ENCODE measurements at places on chromosomes 5 and 9.

GRCh38 chr5:71887680-71888079 is 168.6 kb downstream of the CARTPT start:
- peak; percentile 82 for DNase-seq

GRCh38 chr5:109164001-109164400 is 245.8 kb downstream of the PJA2 start:
- no peak for DNase-seq

GRCh38 chr9:135290086-135290485 is 189.5 kb upstream of the PPP1R26 start:
- DNase-seq, result no peak

DNA sequence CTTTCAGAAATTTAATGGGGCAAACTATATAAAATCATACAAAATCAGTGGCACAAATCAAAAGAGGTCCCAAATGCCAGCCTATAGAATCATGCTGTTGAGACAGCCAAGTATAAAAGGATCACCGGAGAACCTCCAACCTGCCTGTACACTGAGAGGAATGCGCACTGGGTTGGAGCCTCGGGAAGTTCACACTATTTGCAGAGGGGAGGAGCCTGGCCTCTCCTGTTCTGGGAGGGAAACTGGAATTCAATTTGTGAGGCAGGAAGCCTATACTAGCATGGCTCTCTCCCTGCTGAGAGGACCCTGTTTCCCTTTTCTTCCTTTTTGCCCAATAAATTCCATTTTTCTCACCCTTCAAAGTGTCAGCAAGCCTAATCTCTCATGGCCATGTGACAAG is 406.0 kb downstream of the HINT1 start:
- no peak for DNase-seq

GRCh38 chr9:89978185-89978584 is 373.4 kb downstream of the GADD45G start:
- no peak for DNase-seq

GRCh38 chr5:88890070-88890781 is 7.2 kb upstream of the MEF2C start:
- DNase-seq, result no peak

DNA sequence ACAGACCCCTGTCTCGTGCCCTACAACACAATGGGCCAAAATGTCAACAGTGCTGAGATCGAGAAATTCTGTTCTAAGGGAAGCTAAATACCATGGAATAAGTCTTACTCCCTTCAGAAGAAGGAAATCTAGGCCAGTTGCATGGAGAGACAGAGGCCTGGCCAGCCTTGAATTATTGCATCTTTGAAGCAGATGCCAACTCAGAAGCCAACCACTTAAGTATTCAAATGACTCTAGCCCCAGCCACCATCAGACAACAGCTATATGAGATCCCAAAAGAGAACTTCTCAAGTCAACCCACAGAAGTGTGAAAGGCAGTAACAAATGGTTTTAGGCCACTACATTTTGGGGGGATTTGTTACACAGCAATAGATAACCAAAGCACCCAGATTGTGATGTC is 180.1 kb downstream of the ACTL7B start:
- no peak for DNase-seq

DNA sequence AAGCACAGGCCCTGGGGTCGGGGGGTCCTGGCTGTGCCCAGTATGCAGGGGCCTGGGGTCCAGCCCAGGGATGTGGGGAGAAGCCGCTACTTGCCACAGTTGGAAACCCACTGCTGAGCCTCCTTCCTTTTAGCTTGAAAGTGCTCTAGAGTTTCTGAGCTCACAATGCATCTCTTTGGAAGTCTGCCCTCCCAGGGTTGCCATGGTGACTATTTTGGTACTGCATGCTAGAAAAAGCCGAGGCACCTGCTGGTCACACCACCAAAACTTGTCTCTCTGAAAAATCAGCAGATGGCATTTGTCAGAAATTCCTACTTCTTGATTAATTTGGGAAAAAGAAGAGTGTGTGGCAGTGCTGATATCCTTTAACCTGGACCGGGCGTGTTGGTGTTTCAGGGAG is 151.8 kb downstream of the SEC61B start:
- DNase-seq, result no peak

DNA sequence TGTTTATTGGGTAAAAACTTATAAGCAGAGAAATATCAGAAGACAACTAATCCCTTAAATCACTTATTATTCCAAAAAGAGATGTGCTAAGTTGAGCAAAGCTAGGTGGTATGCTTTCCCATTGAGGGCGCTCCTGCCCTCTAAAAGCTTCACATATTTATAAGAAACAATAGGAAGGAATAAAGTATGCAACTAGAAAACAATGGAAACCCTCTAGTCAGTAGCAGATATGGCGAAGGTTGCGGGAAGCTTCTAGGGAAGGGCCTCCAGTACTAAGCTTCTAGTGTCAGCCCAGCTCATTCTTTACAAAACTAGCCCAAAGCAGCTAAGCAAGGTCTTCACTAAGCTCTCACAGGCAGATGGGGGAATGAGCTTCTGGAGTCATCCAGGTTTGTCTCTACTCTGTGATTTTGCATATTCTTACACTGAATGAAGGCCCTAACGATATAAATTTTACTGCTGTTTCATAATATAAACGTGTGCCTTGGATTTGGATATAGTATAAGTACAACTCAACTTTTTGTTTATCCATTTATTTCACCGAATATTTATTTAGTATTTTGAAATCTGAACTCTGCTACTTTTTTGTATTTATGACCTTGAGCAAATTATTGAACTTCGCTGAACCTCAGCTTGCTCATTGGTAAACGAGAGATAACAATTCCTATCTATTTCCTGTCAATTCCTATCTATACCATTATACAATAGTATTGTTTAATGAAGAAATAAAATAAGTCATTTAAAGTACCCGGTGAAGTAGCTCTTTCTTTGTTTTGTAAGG is 571.4 kb downstream of the ELAVL2 start:
- DNase-seq, result no peak

GRCh38 chr5:150112201-150113046 is 26.1 kb upstream of the CSF1R start:
- peak; percentile 56 for DNase-seq

GRCh38 chr9:114117996-114118830 is 19.1 kb upstream of the KIF12 start:
- DNase-seq, result no peak

- DNase-seq, result no peak
These were observed 119.8 kb downstream of the SSBP2 start for GRCh38 chr5:81631124-81631523.

GRCh38 chr5:126562823-126563222 is 32.2 kb downstream of the ALDH7A1 start:
- no peak for DNase-seq

GRCh38 chr5:80715887-80716286 is 61.1 kb upstream of the DHFR start:
- DNase-seq, result no peak

DNA sequence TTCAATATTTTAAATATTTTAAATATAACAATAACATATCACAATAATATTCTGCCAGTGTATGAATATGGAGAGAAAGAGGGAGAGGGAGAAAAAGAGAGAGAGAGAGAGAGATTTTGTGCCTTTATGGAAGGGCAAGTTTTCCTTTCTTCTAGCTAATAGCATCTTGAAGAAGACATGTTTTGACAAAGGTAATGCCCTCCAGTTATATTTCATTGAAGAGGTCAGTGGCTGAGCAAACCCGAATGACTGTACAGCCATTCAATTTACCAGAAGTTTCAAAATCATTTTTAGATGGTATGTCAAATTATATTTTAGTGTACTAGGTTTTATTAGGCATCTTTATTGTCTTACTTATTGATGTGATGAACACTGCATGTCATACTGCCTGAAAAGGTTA is 139.3 kb downstream of the EMB start:
- no peak for DNase-seq

DNA sequence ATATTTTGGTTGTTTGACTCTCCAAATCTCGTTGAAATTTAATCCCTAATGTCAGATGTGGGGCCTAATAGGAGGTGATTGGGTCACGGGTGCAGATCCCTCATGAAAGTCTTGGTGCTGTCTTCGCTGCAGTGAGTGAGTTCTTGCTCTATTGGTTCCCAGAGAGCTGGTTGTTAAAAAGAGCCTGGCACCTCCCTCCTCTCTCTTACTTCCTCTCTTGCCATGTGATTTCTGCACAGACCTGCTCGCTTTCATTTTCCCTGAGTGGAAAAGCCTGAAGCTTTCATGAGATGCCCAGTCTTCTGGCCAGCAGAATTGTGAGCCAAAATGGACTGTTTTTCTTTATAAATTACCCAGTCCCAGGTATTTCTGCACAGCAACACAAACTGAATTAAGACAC is 221.6 kb downstream of the MAT2B start:
- no peak for DNase-seq

GRCh38 chr5:73297430-73297829 is 124.4 kb downstream of the TMEM174 start:
- no peak for DNase-seq

- DNase-seq, result no peak
These were observed 597.3 kb upstream of the DAB2 start for GRCh38 chr5:40022057-40022456.

DNA sequence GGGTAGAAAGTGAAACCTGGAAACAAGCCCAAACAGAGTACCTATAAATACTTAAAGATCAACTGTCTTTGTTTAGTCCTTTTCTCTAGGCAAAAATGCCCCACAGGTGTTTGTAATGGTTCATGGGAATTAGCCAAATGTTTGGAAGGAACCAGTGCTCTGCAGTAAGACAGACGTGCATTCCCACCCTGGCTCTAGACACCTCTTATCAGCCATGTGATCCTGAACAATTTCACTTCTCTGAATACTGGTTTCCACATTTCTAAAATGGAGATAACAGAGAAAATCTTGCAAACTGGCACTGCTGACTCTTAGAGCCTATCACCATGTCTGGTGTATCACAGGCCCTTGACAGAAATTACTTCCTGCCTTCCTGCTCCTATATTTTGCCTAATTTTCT is 30.0 kb downstream of the GLIS3 start:
- DNase-seq, result no peak

DNA sequence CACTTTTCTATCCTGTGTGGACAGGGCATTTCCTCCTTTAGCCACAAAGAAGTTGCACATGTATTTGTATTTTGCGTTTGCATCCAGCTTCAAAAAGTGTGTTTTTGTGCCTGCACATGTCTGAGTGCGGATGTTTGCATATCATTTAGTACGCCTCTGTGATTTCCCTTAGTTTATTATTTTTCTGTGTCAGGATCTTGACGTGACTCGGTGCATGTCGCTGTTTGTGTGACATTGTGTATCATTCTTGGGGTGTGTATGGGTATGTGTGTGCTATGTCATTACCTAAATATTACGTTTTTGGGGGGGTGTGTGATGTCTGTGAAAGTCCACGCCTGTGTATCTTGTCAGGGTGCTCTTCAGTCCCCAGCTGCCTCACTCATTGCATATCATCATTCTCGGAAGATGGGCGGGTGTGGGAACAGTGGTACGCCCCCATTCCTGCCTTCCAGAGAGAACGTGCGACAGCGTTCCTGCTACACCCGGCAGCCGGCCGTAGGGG is 416 bp upstream of the PAIP2 start:
- no peak for DNase-seq

DNA sequence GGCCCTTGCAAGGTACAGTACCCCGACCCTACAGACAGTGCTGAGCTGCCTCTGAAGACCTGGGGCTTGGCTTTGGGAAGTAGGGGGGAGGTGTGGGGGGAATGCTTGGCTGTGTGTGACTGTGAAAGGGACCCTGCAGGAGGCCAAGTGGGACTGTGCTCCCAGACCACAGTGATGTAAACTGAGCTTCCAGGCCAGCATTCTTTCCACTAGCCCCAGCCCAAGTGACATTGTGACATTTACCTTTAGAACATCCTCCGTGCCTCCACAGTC is 31.2 kb downstream of the HMCN2 start:
- DNase-seq, result no peak

DNA sequence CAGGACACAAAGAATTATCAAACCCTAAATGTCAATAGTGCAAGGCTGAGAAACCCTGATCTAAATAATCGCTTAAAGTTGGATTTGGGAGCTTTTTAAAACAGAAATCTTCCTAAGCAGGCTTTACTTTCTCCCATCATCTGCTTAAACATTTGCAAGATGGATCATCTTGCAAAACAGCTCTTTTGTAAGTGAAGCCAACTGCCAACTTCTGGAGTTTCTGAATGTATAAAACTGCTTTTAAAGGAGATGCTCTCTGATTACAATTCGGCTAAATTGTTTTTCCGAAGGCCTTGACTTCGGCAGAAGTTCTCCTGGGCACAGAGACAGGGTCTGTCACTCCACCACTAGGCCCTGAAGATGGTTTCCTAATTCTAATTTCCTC is 1.3 kb downstream of the PTPN3 start:
- no peak for DNase-seq

GRCh38 chr9:136403538-136403914 is 3.6 kb upstream of the SNAPC4 start:
- DNase-seq, result no peak

DNA sequence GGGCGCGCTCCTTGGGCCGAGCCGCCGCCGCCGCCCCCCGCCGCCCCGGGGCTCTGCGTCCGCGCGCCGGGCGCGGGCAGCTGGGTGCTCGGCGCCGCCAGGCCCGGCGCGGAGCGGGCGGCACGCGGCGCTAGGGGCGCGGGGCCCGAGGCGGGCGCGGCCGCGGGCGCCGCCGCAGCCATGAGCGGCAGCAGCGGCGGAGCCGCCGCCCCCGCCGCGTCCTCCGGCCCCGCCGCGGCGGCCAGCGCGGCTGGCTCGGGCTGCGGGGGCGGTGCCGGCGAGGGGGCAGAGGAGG is 351 bp downstream of the TRIO start:
- no peak for DNase-seq

- no peak for DNase-seq
These were observed 79.3 kb downstream of the KLHL3 start for GRCh38 chr5:137656558-137656957.

- no peak for DNase-seq
These were observed 236.3 kb downstream of the MCTP1 start for GRCh38 chr5:95048628-95049027.

DNA sequence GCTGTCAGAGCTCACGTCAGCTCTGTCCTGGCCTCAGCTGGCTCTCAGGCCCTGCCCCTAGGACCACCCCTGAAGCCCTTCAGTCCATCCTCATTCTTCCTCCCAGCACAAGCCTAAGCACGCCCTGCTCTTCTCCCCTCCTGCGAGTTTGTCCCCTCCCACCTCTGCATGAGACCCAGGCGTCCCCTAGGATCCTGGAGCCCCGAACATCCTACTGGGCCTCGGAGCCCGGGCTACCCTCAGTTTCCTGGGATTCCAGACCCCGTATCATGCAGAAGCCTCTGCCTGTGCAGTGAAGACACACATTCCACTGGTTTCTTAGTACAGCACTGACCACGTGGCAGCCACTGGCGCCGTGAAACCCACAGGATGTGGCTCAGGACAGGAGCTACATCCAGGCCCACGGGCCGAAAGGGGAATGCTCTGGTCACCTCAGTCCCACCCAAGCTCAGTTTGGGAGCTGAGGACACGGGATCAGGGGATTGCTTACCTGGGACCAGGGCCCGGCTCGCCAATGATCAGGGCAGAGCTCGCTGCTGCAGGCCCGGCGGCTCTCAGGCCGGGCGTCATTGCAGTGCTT is 64.2 kb downstream of the ZNF354C start:
- DNase-seq, result no peak

- peak; percentile 90 for DNase-seq
These were observed 7.1 kb downstream of the UBAP1 start for GRCh38 chr9:34185778-34186551.

- no peak for DNase-seq
These were observed 346.8 kb downstream of the PIK3R1 start for GRCh38 chr5:68562308-68562707.

Data from AG04449 (cell line).